ENCODE measurements at places on chromosomes 7 and 10. TPM values are rescaled to one million over a fixed set of nuclear protein-coding genes. Genes with fewer than 3 reads are reported as not detected.

FAM25G gene
- total RNA-seq: 1.8 TPM

SLC26A3 gene
- not detected for total RNA-seq

CYP2E1 gene
- total RNA-seq: 0.69 TPM

OR13A1 gene
- total RNA-seq: 0.10 TPM

POLR1F gene
- total RNA-seq: 17.4 TPM

GRCh38 chr7:135980665-135981180, 3.6 kb upstream of the MTPN start:
- DNase-seq: no peak

DNA sequence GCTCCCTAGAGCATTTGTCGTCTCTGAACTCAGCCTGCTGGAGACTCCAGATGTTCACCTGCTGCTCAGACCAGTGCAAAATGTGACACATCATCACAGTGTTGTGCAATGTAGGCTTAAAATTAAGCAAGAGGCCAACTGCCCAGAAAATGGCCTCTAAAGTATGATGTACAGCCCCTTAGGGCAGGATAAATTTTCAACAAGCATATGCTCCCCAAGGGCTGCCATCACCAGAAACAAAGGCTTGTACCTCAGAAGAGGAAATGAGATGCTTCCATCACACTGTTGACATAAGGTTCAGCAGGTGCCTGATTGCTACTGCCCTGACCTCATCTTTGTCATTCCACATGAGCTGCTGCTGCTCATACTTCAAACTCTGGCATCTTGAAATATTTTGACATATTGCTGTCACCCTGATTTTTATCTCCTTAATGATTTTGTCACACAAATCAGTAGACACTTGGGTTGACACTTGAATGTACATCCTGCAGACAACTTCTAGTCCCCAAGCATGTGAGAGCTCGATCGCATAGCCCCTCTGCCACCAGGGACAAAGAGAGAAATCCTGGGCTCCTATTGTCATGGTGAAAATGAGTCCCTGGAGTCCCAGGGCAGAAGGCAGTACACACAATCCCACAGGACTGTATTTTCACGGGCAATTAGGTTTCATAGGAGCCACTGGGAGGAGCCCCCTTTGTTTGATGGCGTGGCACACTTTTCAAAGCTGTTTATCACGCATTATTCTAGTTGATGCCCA, 219.7 kb upstream of the STK17A start:
- no peak for DNase-seq

DNA sequence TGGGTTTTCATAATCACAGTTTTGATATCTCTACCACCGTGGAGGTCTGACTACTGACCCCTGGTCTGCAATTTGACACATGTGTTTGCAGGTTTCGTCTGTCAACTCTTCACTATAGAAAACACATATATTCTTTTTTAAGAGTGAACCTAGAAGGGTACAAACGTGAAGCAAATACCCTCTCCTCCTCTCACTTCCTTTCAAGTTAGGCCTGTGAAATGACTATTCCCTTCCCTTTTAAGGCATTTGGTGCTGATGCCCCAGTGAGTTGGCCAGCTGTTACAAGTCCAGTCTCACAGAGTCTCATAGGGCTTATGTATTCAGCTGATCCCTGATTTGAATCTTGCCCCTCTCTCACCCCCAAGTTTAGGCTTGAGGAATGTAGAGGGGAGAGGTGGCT, 742.0 kb upstream of the IGFBP3 start:
- no peak for DNase-seq

DNA sequence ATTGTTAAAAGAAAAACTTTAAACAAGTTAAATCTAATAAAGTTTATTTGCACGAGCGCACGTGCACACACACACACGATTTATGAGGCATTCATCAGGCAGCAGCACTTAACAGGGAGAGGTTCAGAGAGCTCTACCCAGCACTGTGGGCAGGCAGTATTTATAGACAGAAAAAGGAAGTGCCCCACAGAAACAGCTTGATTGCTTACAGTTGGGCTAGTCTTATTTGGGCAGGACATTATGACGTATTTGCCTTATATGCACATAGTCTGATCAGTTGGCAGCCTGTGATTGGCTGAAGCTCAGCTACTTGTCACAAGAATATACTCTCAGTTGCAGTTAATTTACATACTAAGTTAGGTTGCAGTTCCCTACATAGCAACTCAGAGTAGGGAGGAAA, 1.2 kb upstream of the SDHAF3 start:
- no peak for DNase-seq

DNA sequence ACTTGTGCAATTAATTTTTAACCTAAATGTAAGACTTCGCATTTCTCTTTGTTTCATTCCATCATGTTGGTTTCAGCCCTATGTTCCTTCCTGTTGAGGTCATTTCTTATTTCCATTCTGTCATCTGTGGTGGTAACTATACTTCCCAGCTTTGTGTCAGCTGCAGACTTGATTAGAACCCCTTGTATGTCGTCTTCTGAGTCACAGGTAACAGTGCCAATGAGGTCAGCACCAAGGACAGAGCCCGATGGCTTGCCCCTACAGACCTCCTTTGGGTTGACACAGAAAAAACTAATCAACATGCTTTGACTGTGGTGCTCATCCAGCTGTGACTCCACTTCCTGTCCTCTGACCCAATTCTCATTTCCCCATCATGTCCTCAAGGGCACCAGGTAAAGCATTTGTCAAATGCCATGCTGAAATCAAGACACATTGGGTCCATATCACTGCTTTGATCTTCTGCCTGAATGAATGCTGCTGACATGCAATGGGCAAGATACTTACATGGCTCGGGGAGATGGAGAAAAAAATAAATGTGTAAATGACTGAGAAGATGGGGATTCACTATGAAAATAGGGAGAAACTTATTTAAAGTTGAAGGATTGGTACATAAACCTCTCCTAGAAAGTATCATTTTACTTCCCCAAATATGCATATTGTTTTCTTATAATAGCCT, 25.6 kb upstream of the CRTAC1 start:
- no peak for DNase-seq

DNA sequence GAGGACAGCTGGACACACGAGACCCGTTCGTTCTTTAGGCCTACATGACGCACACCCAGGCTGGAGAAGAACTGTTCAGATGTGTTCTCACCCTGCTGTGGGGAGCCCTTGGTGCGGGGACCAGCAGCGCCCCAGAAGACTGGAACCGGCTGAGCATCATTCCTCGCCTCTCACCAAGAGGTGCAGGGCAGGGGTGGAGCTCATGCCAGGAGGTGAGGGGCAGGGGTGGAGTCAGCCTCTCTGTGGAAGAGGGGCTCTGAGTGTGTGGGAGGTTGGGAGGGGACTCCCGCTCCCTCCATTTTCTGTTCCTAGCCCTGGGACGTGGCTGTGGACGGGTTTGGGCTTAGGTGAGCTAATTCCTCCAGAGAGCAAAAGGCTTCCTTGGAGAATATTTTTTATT, 66.0 kb upstream of the SHH start:
- DNase-seq: no peak

- no peak for DNase-seq
These were observed 282.9 kb downstream of the PAXIP1 start for GRCh38 chr7:154720016-154720415.

- no peak for DNase-seq
These were observed 8.8 kb downstream of the TM9SF3 start for GRCh38 chr10:96578022-96578421.

DNA sequence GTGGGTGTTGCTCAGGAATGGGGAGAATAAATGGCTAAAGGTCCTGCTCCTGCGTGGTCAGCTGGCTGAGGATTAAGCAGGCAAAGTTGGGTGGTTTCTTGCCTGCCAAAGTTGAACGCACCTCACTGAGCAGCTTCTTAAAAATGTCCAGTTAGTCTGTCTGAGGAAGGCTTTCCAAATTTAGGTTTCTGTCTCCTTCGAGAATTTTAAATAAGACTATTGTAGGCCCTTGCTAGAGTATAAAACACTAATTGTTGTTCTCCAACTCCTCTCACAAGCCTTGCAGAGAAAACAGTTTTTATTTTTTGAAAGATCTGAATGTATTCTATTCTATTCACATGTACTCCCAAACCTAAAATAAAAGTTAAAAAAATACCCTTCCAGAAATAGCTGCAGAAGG, 122.0 kb upstream of the LAMB4 start:
- no peak for DNase-seq

- no peak for DNase-seq
These were observed 37.4 kb upstream of the GSAP start for GRCh38 chr7:77453531-77453930.

All from skin of body (tissue), 3 donors.